ENCODE measurements at places on chromosomes 1 and 21.
A peak's percentile ranks its signal among the peaks of the same experiment; 100 is the strongest.

DNA sequence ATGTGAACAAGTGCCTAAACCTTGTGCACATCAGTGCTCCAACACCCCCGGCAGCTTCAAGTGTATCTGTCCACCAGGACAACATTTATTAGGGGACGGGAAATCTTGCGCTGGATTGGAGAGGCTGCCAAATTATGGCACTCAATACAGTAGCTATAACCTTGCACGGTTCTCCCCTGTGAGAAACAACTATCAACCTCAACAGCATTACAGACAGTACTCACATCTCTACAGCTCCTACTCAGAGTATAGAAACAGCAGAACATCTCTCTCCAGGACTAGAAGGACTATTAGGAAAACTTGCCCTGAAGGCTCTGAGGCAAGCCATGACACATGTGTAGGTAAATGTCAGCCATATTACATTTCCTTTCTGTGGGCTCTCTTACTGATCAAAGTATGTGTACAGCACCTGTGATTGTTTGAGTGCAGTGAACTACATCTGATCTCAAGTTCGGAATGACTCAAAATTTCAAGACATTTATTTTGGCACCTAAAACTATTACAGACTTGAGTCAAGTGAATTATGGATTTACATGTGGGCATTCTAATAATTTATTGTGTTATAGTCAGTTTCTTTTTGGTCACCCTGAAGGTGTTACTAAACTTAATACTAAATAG lies 196.5 kb downstream of the TPR start:
- no peaks in the 10 kb centered on the region for H3K27me3 ChIP-seq
- peak overlapping the region; percentile 24 for H3K27ac ChIP-seq
- DNase-seq = no peak
- no peak overlapping the region for H3K4me3 ChIP-seq
- no peaks in the 10 kb centered on the region for H3K36me3 ChIP-seq

DNA sequence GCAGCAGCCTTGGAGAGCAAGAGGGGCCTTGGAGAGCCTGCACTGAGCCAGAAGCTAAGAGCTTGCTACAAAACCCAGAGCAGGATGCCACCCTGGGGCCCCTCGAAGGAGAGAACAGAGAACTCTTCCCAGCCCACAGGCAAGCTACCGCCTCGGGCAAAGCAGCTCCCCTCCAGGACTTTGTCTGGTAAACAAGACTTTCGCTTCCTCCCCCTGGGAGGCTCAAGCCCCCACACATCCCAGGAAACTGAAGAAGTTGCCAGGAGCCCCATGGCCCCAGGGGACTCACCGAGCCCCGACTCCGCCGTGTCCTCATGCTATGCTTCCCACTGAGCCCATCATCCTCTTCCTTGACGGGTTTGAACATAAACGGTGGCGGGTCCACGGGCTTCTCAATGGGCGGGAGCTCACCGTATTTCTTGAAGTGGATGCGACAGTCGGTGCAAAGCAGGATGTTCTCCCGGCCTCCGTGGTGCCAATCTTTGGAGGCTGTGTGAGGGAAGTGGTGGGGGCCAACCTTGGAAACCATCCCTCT lies 45.9 kb downstream of the SLC45A1 start:
- H3K36me3 ChIP-seq = peaks cover 20% of the 10 kb centered on the region
- H3K4me1 ChIP-seq = no peaks in the 10 kb centered on the region
- DNase-seq = no peak

DNA sequence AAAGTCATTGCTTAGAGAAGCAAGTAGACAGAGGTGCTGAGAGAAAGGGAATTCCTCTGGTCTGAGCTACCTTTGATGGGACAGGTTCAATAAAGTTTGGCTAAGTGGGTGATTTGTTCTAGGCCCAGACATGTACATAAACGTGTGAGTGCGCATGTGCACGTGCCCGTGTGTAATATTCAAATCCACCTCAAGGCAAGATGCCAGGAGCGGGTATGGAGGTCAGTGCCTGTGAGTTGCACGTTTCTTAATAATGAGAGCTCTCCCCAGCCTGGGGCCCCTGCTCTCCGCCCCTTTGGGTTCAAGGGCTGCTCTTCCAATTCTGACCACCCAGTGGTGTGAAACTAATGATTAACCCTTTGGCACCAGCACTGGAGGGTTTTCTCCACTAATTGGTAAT lies 53.8 kb upstream of the LMO4 start:
- H3K4me3 ChIP-seq = no peak overlapping the region
- no peak overlapping the region for H3K27ac ChIP-seq
- H3K27me3 ChIP-seq = no peaks in the 10 kb centered on the region
- no peak for DNase-seq

GRCh38 chr1:219067350-219067712 lies 106.3 kb upstream of the LYPLAL1 start:
- H3K4me1 ChIP-seq = no peaks in the 10 kb centered on the region
- no peak overlapping the region for H3K4me3 ChIP-seq
- no peaks in the 10 kb centered on the region for H3K27me3 ChIP-seq
- H3K27ac ChIP-seq = no peak overlapping the region
- no peak for DNase-seq
- H3K36me3 ChIP-seq = no peaks in the 10 kb centered on the region

DNA sequence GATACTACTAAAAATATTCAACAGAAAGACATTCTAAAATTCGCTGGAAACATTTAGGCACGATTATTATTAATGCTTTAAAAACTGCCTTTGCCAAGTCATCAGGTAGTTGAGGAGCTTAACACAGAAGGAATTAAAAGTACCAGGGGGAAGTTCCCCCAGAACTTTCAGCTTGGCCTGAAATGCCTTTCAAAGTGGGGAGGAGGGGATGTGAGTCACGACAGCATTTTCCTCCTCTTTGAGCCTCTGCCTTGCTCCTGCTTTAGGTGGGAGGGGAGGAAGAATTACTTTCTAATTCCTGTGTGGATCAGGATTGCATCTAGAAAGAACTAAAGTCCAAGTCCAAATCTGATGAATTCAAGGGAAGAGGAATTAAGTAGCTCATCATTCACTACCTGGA lies 183.7 kb downstream of the CLIC6 start:
- H3K36me3 ChIP-seq = peaks cover 92% of the 10 kb centered on the region
- H3K4me1 ChIP-seq = peaks cover 9% of the 10 kb centered on the region
- H3K27ac ChIP-seq = peak overlapping the region; percentile 27

DNA sequence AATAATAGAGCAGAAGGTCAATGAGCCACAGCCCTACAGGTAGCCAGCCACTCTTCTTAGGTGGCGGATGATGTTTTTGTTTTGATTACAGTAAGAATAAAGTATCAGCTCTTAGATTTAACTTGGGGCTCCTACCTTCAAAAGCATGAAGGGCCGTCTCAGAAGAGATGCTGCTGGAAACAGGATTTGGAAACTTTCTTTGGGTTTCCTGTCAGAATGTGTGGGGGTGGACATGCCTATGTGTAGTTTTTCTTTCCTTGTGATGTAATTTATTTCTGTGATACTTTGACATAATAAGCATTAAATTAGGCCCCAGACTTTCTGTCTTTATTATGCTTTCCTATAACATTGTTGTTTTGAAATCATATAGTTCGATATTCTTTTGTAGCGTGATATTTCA lies 1.5 kb downstream of the RAP1A start:
- H3K4me1 ChIP-seq = peaks cover 7% of the 10 kb centered on the region
- peak overlapping the region; percentile 53 for H3K27ac ChIP-seq
- DNase-seq = no peak
- H3K27me3 ChIP-seq = no peaks in the 10 kb centered on the region
- H3K36me3 ChIP-seq = 0 out of 2 replicates have a peak, but pooled peaks cover 6% of the 10 kb centered on the region
- H3K4me3 ChIP-seq = peak overlapping the region; percentile 82

GRCh38 chr21:41635874-41636273 lies 127.9 kb upstream of the TMPRSS2 start:
- no peaks in the 10 kb centered on the region for H3K36me3 ChIP-seq
- peak overlapping the region; percentile 97 for H3K27ac ChIP-seq
- H3K4me3 ChIP-seq = no peak overlapping the region
- no peaks in the 10 kb centered on the region for H3K27me3 ChIP-seq
- peaks cover 43% of the 10 kb centered on the region for H3K4me1 ChIP-seq

GRCh38 chr1:12469990-12470389 lies 148.0 kb downstream of the DHRS3 start:
- H3K27ac ChIP-seq = no peak overlapping the region
- no peak overlapping the region for H3K4me3 ChIP-seq
- 0 out of 2 replicates have a peak, but pooled peaks cover 3% of the 10 kb centered on the region for H3K36me3 ChIP-seq
- DNase-seq = no peak
- H3K4me1 ChIP-seq = peaks cover under 1% of the 10 kb centered on the region

GRCh38 chr1:219323426-219323825 lies 149.7 kb downstream of the LYPLAL1 start:
- no peaks in the 10 kb centered on the region for H3K27me3 ChIP-seq
- no peaks in the 10 kb centered on the region for H3K36me3 ChIP-seq
- no peak overlapping the region for H3K27ac ChIP-seq
- no peak overlapping the region for H3K4me3 ChIP-seq
- DNase-seq = no peak
- H3K4me1 ChIP-seq = peaks cover 17% of the 10 kb centered on the region

GRCh38 chr1:198915327-198916231 lies 276.7 kb downstream of the PTPRC start:
- H3K4me3 ChIP-seq = no peak overlapping the region
- no peak for DNase-seq
- peak overlapping the region; percentile 48 for H3K27ac ChIP-seq
- peaks cover 22% of the 10 kb centered on the region for H3K36me3 ChIP-seq

DNA sequence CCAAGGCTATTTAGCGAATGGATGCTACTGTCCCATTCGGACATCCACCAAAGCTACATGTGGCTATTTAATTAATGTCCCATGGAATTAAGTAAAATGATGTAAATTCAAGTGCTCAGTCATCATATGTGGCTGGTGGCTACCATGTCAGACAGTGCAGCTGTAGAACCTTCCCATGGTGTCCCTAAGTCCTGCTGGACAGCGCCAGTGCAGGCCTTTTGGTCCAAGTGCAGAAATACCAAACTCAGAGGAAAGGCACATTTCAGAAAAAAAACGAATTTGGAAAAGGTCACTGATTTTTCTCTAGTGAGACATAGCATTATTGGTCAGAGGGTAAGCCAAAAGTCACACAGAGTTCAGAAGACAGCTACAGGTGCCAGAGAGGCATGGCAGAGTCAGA lies 17.6 kb downstream of the TMPRSS2 start:
- no peaks in the 10 kb centered on the region for H3K36me3 ChIP-seq
- H3K27ac ChIP-seq = no peak overlapping the region
- no peaks in the 10 kb centered on the region for H3K27me3 ChIP-seq
- H3K4me1 ChIP-seq = no peaks in the 10 kb centered on the region
- no peak for DNase-seq

GRCh38 chr1:232459826-232460225 lies 170.1 kb downstream of the SIPA1L2 start:
- no peaks in the 10 kb centered on the region for H3K4me1 ChIP-seq
- no peaks in the 10 kb centered on the region for H3K27me3 ChIP-seq
- DNase-seq = no peak
- no peaks in the 10 kb centered on the region for H3K36me3 ChIP-seq
- H3K4me3 ChIP-seq = no peak overlapping the region

DNA sequence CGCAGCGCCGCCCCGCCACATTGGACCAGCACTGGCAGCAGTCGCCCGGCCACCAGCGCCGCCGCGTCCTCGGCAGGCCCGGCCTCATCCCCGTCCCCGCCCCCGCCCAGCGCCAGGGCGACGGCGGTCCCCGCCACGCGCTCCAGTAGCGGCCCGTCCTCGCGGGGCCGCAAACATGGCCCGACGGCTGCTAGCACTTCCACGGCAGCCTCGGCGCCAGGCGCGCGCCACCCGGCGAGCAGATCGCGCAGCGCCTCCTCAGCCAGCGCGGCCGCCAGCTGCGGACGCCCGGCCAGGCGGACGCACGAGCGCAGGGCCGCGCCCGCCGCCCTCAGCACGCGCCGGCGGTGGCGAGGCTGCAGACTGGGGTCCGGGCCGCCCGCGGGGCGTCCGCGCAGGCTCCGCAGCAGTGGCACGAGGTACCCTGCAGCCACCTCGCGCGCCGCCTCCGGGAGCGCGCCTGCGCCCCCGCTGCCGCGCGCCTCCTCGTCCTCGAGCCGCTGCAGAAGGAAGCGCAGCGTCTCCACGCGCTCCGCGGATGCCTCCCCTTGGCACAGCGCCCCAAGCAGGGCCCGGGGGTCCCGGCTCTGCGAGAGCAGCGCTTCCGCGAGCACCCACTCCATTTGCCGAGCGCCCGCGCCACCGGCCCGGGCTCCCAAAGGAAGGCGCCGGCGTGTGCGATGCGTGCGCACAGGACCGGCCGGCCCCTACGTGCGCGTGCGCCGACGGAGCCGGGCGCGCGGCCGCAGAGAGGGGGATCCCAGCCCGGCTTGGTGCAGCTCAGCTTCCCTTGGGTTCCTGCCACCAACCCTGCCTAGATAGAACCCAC lies at the start of gene TARBP1:
TSS of gene TARBP1 (minus strand) at position 699 of the 829 bp plus-strand sequence. CDS start at position 623, 76 bp downstream.
- H3K4me1 ChIP-seq = no peaks in the 10 kb centered on the region
- peak within 1 kb of the TSS; percentile 74 for H3K4me3 ChIP-seq
- H3K36me3 ChIP-seq = no peaks in the 10 kb centered on the region
- no peak for DNase-seq
- H3K27ac ChIP-seq = peak within 1 kb of the TSS; percentile 66

- H3K4me3 ChIP-seq = no peak overlapping the region
- no peaks in the 10 kb centered on the region for H3K27me3 ChIP-seq
- H3K4me1 ChIP-seq = no peaks in the 10 kb centered on the region
Observed at GRCh38 chr1:20723159-20723536, 5.3 kb upstream of the KIF17 start.

DNA sequence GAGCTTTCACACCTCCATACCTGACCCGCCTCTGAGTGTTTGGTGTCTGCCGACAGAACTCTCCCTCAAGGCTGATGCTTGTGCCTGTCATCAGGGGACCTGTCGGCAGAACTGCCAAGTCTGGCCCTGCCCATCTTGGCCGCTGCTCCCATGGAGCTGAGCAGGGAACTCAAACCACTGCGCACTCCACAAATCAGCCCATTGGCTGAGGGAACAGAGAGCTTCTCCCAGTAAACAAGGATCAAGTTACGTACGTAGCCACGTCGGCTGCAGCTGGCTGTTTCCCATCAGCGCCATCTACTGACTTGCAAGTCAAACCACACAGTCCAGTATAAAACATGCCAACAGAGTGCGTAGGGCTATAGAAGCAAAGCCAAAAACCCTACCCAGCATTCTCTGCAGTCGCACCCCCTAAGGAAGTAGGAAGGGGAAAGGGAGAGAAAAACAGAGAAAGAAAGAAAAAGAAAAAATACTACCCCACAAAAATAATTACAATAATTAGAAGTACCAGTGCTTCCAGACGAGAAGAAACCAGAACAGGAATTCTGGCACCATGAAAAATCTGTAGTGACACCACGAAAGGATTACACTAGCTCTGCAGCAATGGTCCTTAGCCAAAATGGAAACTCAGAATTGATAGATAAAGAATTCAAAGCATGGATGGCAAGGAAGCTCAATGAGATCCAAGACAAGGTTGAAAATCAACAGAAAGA lies 13.1 kb downstream of the KRTAP13-1 start:
- no peak overlapping the region for H3K27ac ChIP-seq
- peak; percentile 57 for DNase-seq
- H3K4me1 ChIP-seq = no peaks in the 10 kb centered on the region
- H3K36me3 ChIP-seq = no peaks in the 10 kb centered on the region
- H3K4me3 ChIP-seq = no peak overlapping the region
- H3K27me3 ChIP-seq = peaks cover 10% of the 10 kb centered on the region
